Hematopoietic multipotent progenitor cell treated with erythropoietin and hydrocortisone succinate and interleukin-3 and kit ligand, for 4 days (in vitro differentiated cells): ENCODE measurements at places on chromosomes 4 and X.

DNA sequence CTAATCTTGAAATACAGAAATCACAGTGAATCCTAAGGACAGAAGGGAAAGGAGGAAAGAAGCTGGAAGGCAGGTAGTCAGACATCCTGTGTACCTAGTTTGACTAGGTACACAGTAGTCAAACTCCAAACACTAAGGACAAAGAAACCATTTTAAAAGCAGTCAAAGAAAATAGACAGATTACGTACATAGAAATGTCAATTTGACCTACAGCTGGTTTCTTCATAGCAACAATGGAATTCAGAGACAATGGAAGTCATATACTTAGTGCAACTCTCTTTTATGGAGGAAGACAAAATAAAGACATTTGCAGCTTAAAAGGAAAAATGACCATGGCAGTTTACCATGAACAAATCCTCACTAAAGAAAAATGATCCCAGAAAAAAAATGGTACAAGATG is 79.0 kb downstream of the NEUROG2 start:
- no peak for DNase-seq

DNA sequence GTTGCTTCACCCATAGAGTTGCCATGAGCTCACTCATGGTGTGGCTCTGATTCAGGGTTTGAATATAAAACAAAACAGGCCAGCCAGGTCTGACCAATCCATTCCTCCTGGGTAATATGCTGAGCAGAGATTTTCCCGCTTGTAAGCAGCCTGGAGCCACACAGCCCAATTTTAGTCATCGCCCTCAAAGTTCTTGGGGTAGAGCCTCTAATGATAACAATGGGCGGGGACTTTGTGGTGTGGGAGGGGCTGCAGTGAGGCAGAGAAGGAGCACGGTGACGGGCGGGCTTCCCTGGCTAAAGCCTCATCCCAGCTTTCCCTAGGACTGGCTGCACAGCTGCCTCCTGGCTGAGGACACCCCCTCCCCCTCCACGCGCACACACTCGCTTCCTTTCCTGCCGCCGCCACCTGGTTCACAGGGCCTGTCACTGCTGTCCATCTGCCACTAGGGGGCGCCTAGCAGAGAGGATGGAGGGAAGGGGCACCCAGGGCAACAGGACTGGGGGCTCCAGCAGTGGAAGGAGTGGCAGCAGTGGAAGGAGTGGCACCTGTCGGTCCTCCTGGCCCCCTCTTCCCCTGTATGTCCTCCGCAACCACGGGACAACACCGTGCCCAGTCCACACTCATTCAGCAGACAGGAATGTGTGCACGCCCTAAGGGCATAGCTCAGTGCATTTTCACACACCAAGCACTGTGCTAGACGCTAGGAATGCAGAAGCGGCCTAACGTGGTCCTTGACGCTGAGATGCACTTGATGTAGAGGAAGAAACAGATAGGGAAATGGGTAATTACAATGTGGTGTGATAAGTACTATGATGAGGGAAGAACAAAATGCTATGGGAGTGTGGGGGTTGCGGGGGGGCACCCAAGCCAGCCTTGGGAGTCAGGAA is 26.8 kb downstream of the PRPS1 start:
- peak; percentile 75 for DNase-seq

GRCh38 chr4:37431417-37431743 is 186.8 kb downstream of the NWD2 start:
- DNase-seq: no peak

DNA sequence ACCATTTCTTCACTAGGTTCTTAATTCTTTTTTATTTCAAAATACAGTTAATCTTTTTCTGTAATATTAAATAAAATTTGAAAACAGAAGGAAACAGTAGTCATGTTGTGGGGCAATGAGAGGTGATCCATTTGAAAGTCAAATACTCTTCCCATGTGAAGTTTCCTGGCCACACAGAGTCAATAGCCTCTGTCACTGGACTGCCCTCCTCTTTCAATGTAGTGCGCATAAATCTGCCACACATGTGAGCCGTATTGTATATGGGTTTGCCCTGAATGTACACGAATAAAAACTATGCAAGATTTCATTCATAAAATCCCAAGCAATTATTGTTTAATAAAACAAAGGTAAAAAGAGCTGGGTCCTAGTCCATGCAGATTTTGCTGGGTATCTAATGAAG is 59.1 kb downstream of the NKX6-1 start:
- DNase-seq: no peak

- peak; percentile 22 for DNase-seq
Observed at GRCh38 chrX:13697455-13697854, 8.5 kb downstream of the RAB9A start.

DNA sequence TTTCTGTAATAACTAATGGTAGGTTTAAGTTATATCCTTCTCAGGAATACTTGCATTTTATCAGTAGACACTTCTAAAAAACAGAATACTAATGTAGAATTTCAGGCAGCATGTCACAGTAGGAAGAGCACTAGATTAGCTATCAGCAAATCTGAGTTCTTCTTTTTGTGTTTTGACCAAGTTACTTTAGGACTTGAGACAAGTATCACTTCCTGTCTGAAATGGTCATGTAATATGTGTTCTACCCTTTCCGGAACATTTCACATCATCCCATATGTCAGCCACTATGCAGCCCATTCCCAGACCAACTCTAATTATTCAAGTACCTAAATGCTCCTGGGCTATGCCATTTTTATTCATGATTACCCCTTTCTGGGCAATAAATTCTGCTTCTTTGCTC is 401.8 kb upstream of the RPS6KA3 start:
- no peak for DNase-seq

- DNase-seq: peak; percentile 88
Observed at GRCh38 chr4:1082215-1083182, 30.9 kb downstream of the RNF212 start.

- DNase-seq: no peak
Observed at GRCh38 chrX:125621588-125621927, 301.9 kb downstream of the TEX13C start.

- DNase-seq: no peak
Observed at GRCh38 chr4:158884280-158884679, 115.5 kb downstream of the FNIP2 start.

DNA sequence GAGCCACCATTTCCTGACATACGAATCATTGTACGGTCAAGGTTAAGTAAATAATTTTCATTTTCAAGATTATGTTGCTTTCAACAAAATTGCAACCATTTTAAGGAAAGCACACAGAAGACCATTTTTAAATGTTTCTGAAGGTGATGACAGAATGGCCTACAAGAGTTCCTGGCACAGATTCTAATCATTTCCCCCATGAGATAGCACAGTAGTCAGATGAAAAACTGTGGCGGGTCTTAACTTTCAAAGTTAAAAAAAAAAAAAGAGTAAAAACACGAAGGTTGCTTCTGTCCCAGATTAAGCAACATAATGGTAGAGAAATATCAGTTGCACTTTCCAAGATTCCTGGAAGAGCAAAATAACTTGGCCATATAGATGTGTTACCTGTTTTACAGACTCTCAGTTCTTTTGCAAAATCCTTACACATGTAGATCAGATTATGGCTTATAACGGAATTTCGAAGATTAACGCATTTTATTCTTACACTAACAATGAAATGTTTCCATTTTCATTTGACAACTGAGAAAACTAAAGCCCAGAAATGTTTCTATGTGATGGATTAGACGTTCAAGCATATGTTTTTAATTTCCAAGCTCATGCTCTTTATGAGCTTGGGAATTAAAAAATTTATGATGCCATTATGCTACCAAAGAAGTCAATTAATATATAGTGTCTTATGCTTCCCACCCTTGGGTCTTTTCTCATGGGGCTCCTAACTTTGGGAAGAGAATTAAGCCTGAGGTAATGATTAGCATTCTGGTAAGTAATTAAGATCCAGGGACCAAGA is 335.1 kb upstream of the CLNK start:
- DNase-seq: no peak

GRCh38 chr4:27090406-27090805 is 229.8 kb downstream of the STIM2 start:
- no peak for DNase-seq

- no peak for DNase-seq
Observed at GRCh38 chrX:55839485-55839884, 121.9 kb downstream of the RRAGB start.

- DNase-seq: no peak
Observed at GRCh38 chr4:25757452-25757851, 101.8 kb downstream of the SLC34A2 start.

GRCh38 chrX:39819921-39820849 is 277.6 kb downstream of the BCOR start:
- DNase-seq: peak; percentile 15

DNA sequence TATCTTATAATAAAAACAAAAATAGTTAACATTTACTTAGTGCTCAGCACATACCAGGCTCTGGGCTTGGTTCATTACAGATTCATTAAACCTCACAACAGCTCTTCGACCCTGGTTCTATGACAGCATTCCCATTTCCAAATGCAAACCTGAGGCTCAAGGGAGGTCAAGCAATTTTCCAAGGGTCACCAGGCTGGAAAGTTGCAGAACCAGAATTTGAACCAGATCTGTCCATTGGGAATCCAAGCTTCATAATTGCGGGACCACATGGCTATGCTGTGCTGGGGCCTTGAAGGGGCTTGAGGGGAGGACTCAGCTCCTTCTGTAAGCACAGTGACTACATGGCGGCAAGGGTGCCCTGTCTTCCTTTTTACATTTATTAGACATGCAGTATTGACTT is 197.3 kb upstream of the LNX1 start:
- no peak for DNase-seq

DNA sequence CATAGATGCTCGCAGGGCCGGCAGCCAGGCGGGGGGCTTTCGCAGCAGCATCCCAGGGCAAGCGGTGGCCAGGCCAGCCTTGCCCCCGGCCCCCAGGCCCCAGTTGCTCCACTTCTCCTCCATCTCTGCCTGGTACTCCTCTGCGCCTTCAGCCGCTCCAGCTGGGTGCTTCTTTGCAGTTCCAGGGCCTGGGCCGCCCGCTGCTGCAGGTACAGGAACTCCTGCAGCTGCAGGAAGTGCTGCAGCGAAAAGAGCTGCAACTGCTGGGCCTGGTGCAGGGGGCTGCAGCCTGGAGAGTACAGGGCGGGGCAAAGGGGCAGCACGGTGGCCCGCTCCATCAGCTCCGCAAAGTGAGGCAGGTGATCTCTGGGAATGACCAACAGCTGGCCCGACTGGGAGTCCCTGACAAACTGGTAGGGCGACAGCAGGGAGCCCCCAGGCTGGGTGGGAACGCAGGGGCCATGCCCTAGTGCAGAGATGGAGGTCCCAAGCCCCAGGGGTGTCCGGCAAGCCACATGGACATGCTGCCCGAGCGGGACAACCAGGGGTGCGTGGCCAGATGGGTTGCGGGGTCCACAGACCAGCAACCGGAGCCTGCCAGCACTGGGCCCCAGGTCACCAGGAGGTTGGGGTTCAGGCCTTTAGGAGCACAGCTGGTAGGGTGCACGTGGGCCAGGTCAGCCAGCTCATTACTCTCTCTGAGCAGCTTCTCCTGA is 75.9 kb upstream of the UCP1 start:
- no peak for DNase-seq

DNA sequence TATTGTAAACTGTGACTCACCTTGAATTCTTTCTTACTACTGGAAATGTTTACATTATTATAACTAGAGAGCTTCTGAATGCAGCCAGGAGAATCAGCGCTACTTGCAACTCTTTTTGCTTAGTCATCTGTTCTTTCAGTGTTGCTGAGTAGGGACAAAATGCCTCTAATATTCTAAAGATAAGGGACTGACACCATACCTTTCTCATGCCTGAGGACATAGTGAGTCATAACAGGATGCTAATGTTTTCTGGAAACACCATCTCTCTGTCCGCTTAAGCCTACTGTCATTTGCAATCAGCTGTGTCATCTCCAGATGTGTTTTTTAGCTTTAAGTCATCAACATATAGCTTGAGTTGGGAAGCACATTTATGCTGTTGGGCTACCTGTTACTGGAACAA is 108.3 kb downstream of the QRFPR start:
- peak; percentile 33 for DNase-seq

- DNase-seq: peak; percentile 43
Observed at GRCh38 chr4:184406958-184407391, 67.4 kb downstream of the IRF2 start.

- no peak for DNase-seq
Observed at GRCh38 chr4:93879919-93880318, 51.4 kb downstream of the ATOH1 start.

- DNase-seq: peak; percentile 43
Observed at GRCh38 chr4:173181848-173182247, 13.2 kb downstream of the GALNT7 start.

DNA sequence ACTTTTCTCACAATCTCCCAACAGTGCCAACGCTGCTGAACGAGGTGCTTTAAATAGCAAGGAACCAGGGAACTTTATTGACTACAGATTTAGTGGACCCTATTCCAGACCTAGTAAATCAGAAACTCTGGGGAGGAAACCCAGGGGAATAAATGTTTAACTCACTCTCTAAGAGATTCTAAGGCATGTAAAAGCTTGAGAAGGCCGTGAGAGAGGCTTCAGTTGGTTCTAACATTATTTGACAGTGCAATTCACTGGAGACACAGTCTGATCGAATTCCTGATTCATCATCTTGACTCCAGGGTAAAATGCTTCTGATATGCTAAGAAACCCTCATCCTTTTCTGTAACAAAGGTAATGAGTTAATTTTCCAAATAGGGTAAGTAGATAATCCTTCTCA is 494.4 kb downstream of the KCNIP4 start:
- no peak for DNase-seq

- DNase-seq: no peak
Observed at GRCh38 chr4:81789741-81790399, 318.2 kb upstream of the RASGEF1B start.

DNA sequence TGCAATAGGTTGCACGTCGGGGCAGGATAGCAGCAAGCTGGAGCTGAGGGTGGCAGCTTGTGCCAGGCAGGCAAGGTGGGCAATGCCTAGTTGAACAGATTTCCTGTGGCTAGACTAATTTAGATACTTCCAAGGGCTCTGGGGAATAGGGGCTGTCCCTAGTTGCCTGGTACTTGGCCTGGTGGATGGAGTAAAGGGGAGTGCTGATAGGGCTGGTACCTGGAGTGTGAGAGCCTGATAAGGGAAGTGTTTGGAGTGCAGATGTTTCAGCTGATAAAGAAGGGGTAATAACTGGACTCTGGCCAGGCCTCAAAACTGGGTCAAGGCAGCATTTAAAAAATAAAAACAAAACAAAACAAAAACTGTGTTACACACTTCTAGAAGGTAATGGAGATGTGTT is 665.5 kb downstream of the CCSER1 start:
- DNase-seq: peak; percentile 28

DNA sequence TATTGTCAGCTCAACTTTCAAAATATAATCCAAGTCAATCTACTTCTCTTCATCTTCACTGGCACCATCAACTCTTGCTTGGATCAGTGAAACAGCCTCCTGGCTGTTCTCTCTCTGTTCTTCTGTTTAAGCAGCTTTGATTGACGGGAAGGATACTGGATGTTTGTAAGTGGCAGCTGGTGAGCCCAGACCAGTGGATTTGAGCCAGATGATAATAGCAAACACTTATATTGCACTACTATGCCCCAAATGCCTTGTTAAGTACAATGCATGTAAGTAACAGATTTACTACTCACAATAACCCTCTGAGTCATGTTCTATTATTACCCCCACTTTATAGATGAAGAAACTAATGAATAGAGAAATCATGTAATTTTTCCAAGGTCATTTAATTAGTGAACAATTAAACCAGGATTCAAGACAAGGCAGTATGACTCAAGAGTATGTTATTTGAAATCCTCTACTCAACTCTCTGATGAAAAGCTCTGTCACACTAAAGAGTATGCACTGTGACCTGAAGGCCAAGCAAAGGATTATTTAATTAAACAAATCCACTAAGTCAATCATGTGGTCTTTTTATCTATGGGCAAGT is 44.8 kb downstream of the SPANXN3 start:
- DNase-seq: no peak
